ENCODE measurements at places on chromosomes 6 and 20.
A peak's percentile ranks its signal among the peaks of the same experiment; 100 is the strongest.

GRCh38 chr6:24649691-24650090 is 3.7 kb upstream of the KIAA0319 start:
- no peak for DNase-seq

GRCh38 chr20:37336369-37337207 is 9.4 kb upstream of the SRC start:
- DNase-seq = peak; percentile 75

GRCh38 chr6:10510592-10511367 is 10.4 kb upstream of the GCNT2 start:
- DNase-seq = peak; percentile 53

DNA sequence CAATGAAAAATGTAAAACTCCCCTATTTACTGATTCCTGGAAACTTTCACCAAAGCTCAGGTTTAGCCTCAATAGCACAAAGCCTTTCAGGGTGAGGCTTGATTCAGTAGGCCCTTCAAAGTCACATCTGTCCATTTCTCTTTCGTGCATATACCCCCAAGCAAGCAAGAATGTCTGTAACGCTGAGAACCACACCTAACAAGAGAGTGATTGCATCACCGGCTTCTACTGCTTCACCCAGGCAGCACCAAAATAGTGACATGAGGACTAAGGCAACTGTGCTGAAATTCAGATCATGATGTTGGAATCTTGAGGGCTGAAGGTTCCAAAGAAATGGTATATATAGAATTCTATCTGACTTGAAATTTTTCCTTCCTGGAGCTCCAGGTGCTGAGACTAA is 26.1 kb downstream of the CGA start:
- no peak for DNase-seq

- peak; percentile 81 for DNase-seq
These were observed 7.8 kb downstream of the SYNGAP1 start for GRCh38 chr6:33427585-33428223.

GRCh38 chr20:57804470-57805250 is 94.8 kb upstream of the PMEPA1 start:
- no peak for DNase-seq

- DNase-seq = no peak
These were observed 191.6 kb downstream of the DST start for GRCh38 chr6:56450882-56451739.

DNA sequence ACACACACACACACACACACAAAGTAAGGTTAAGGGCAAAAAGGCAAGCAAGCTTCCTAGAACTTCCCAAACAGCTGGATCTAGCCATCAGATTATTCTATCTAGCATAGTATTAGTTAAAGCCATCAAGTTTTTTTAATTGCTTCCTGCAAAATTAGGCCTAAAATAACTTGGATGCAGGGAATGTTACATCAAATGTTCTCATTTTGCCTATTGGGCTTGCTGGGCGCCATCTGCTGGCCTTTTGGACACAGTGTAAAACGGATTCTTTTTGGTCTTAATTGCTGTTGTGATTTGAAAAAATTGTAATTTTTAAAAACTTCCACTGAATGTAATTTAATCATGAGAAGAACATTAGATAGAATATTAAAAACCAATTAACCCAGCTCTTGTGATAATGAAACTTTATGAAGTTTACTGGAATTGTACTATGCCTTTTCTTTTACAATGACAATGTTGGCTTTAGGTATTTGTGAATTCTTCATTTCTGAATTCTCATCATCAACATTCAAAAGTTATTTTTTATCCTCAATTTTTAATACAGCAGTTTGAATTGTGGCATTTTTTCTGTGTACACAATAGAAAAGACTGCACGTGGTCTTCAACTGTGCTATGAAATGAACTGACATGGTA is 6.8 kb downstream of the MKKS start:
- DNase-seq = peak; percentile 54

DNA sequence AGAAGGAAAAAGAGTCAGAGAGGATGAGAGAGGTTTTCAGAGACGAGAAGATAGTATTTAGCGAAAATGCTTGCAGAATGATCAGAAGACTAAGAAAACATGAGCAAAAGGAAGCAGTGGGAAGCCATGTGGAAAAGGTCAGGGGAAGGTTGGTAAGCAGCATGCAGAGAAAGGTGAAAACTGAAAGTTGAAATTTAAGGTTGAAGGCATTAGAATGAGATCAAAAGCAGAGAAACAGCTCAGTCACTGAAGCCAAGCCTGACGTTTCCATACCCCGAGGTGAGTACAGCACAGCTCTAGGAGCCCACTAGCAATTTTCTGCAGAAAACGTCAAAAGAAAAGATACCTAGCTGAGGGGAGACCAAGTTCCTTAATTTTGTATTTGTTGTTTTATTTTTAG is 19.1 kb upstream of the TFB1M start:
- no peak for DNase-seq

DNA sequence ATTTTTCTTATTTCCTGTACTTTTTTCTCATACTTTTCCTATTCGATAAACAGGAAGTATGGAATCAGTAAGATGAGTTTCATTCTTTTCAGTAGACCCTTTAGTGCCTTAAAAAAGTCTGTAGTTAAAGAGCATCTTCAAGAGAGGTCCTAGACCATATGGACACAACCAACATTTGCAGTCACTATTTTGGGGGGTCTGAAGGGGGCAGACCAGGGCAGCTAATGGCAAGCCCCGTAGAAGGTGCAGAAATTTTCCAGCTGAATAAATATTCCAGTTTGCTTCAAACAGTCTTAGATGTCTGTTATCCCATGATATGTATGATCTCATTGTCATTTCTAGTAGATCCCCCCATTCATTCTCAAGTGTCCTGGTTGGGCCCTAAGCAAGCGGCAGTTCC is 52.8 kb downstream of the MAP3K5 start:
- DNase-seq = no peak

GRCh38 chr6:154689493-154690255 is 43.5 kb upstream of the SCAF8 start:
- no peak for DNase-seq

- no peak for DNase-seq
These were observed 219.0 kb downstream of the ERMARD start for GRCh38 chr6:169970306-169970988.

- DNase-seq = no peak
These were observed 6.8 kb upstream of the TSHZ2 start for GRCh38 chr20:52965380-52965779.

DNA sequence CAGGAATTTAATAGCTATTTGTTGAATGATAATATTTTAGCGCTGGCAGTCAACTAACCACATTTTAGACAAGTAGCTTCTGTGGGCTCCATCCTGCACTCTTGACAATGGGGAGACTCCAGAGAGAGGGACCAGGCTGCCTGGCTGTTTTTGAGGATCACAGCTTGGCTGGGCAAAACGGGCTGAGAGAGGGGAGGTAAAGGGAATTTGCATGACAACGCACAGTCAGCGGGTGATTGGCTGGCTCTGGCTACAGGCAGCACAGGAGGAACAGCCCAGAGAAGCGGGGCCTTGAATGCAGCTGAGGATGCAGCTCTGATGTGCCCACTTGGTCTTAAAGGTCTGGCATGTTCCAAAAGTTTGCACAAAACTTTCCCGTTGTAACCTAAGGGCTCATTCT is 41.2 kb downstream of the LRFN2 start:
- no peak for DNase-seq
